ENCODE measurements at places on chromosomes 11 and 22. TPM values are rescaled to one million over a fixed set of nuclear protein-coding genes. Genes with fewer than 3 reads are reported as not detected.

RPS6KA4 gene
- total RNA-seq: 38.0 TPM

P2RY6 gene
- total RNA-seq: 2.7 TPM

OPCML gene
- 181 TPM for total RNA-seq

HTATIP2 gene
- 24.8 TPM for total RNA-seq

DNA sequence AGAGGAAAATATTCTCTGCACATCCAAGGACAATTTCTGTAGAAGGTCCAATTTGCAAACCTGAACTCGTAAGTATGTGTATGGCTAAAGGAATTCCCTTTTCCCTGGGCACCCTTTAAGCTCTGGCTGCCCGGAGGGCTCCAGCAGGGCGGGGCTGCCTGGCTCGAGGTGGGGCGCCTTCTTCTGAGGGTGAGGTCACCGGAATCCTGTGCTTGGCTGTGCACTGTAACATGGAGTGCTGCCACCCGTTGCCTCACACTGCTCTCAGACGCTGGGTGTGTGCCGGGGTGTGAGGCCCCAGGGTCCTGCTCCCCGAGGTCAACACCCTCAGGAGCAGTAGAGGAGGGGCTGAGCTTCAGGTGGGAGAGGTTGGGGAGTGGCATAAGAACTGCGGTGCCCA, 61.5 kb downstream of the SYN3 start:
- DNase-seq: no peak

GRCh38 chr11:79570104-79570503, 129.3 kb upstream of the TENM4 start:
- DNase-seq: no peak

DNA sequence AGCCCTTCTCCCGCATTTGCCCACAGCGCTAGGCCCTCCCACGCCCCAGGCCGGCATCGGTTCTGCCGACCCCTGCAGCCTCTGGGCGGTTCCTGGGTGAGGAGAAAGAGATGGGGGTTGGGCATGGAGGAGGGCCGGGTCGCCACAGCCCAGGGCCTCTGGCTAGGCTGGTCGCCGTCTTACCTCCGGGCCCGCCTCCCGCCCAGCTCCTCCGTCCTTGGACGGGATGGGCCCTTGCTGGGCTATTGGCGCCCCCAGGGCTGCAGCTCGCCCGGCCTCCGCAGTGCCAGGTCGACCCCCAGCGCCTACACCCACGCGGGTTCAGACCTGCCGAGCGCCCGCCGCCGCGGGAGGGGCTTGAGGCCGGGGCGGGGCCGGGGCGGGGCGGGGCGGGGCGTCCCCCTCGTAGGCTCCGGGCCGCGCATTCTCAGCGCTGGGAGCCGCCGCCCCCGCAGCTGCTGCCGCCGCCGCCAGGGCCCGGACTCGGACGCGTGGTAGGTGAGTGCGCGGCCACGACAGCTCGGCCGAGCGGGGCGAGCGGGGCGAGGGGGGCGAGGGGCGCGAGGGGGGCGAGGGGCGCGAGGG, at the start of gene CD151:
CD151 (plus strand) TSS at position 424 of the 585 bp plus-strand sequence. CDS start 3,118 bp downstream, outside the sequence.
- no peak for DNase-seq

DNA sequence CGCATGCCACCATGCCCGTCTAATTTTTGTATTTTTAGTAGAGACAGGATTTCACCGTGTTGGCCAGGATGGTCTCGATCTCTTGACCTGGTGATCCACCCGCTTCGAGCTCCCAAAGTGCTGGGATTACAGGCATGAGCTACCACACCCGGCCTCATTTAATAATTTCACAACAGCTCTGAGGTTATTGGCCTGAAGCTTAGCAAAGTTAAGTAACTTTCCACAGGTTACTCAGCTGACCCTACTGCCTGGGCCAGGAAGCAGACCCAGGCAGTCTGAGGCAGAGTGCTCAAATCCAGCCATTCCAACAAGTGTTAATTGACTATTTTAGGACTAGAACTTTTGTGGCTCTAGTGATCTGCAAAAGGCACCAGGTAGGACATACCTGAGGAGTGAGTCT, 52.2 kb upstream of the L3MBTL2 start:
- no peak for DNase-seq

- DNase-seq: no peak
These were observed 32.9 kb downstream of the PPM1F start for GRCh38 chr22:21919526-21920307.

DNA sequence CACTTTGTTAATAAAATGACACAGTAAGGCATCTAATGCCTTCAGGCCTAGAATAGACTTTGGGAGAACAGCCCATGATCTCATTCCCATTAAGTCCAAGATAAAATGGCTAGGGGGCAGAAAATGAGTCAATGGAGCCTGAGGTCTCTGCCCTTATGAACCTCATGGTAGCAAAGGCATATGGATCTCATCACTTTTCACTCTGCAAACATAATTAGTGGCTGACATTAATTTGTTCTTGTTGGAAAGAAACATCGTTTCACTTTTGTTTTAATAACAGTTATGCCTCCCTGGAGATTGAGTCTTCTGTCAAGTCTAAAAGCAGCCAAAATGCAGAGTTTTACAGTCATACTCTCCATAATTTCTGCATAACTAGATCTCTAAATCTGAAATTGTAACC, 111.8 kb upstream of the API5 start:
- no peak for DNase-seq

Data from dorsolateral prefrontal cortex (tissue), 122 donors.